CD4-positive, alpha-beta T cell (primary cell): ENCODE measurements at places on chromosomes 13 and 19.

GRCh38 chr13:60494296-60494695 lies 97.3 kb downstream of the TDRD3 start:
- H3K4me3 ChIP-seq, result no peak overlapping the region
- H3K4me1 ChIP-seq, result no peaks in the 10 kb centered on the region
- H3K27me3 ChIP-seq, result no peaks in the 10 kb centered on the region
- DNase-seq, result no peak
- peaks cover 19% of the 10 kb centered on the region for H3K36me3 ChIP-seq
- H3K27ac ChIP-seq, result no peak overlapping the region

- no peak overlapping the region for H3K27ac ChIP-seq
- H3K4me3 ChIP-seq, result no peak overlapping the region
- no peaks in the 10 kb centered on the region for H3K36me3 ChIP-seq
- no peak for DNase-seq
- peaks cover 3% of the 10 kb centered on the region for H3K4me1 ChIP-seq
These were observed 350.1 kb downstream of the LIG4 start for GRCh38 chr13:107865318-107865575.

- no peaks in the 10 kb centered on the region for H3K4me1 ChIP-seq
- H3K4me3 ChIP-seq, result no peak overlapping the region
- DNase-seq, result no peak
- H3K27ac ChIP-seq, result no peak overlapping the region
- H3K36me3 ChIP-seq, result peaks cover 9% of the 10 kb centered on the region
- no peaks in the 10 kb centered on the region for H3K27me3 ChIP-seq
These were observed 40.5 kb upstream of the EBPL start for GRCh38 chr13:49731766-49732165.

DNA sequence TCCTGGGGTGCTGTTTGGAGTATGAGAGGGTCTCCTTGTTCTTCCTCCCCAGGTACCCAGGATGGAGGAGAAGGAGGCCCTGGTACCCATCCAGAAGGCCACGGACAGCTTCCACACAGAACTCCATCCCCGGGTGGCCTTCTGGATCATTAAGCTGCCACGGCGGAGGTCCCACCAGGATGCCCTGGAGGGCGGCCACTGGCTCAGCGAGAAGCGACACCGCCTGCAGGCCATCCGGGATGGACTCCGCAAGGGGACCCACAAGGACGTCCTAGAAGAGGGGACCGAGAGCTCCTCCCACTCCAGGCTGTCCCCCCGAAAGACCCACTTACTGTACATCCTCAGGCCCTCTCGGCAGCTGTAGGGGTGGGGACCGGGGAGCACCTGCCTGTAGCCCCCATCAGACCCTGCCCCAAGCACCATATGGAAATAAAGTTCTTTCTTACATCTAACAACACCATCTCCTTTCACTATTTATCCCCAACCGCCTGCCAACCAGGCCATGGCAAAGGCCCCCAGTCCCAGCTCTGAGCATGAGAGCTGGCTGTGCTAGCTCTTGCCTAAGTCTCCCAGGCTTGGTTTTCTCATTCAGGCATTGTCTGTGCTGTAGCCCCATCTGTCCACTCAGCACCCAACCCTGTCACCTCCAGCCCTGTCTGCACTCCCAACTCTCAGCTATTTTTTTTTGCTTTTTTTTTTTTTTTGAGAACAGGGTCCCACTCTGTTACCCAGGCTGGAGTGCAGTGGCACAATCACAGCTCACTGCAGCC lies 11.2 kb downstream of the DKKL1 start:
- H3K4me3 ChIP-seq, result no peak overlapping the region
- no peak for DNase-seq
- no peaks in the 10 kb centered on the region for H3K36me3 ChIP-seq
- H3K27me3 ChIP-seq, result no peaks in the 10 kb centered on the region
- H3K4me1 ChIP-seq, result no peaks in the 10 kb centered on the region

DNA sequence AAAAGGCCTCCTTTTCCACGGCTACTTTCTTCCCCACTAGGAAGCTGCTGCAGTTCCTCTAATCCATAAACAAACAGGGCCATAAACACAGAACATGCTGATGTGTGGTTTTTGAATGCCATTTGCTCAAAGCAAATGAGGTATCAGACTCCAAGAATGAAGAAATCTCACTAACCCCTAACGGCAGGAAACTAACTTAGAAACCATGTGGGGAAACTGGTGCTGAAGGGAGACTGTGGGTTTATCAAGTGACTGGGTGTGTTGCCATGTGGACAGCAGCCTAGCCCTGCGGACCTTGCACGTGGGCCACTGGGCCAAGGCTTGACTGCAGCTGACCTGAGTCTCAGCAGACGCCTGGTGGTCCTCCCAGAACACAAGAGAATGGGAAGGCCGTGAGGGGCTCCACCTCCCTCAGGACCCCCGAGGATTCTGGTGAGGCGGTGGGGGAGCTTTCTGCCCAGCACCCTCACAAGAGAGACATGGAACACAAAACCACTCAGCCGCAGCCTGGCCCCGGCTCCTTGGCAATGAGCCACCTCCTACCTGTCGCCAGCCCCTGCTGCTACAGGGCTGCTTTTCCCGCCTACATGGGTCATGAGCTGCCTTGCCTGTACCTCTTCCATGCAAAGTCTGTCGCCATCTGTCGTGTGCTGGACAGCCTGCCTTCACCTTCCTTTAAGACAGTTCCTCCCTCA lies 10.6 kb downstream of the SLC15A1 start:
- H3K36me3 ChIP-seq, result no peaks in the 10 kb centered on the region
- H3K4me3 ChIP-seq, result no peak overlapping the region

GRCh38 chr13:54980651-54981050 lies 1952.0 kb downstream of the OLFM4 start:
- no peaks in the 10 kb centered on the region for H3K27me3 ChIP-seq
- H3K4me1 ChIP-seq, result no peaks in the 10 kb centered on the region
- H3K4me3 ChIP-seq, result no peak overlapping the region
- no peak overlapping the region for H3K27ac ChIP-seq
- no peak for DNase-seq

GRCh38 chr13:40389081-40389641 lies 277.3 kb downstream of the FOXO1 start:
- no peaks in the 10 kb centered on the region for H3K27me3 ChIP-seq
- H3K27ac ChIP-seq, result peak overlapping the region; percentile 96
- no peaks in the 10 kb centered on the region for H3K36me3 ChIP-seq
- peak overlapping the region; percentile 57 for H3K4me3 ChIP-seq
- peaks cover 31% of the 10 kb centered on the region for H3K4me1 ChIP-seq

DNA sequence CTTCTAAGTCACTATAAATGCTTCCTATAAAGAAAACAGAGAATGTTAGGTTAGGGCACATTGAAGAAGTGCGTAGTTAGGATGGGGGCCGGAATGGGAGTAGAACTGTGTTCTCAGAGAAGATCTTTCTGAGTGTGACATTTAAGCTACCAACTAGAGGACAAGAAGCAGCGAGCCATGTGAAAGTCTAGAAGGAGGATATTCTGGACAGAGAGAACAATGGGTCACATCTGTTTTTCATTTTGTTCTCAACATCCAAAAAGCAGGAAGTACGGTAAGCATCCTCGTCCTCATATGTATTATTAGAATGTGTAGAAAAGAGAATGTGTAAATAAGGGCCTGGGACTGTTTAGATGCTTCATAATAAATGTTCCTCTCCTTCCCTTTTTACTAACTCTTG lies 44.5 kb upstream of the PARP4 start:
- peaks cover 6% of the 10 kb centered on the region for H3K27me3 ChIP-seq
- no peaks in the 10 kb centered on the region for H3K36me3 ChIP-seq
- no peaks in the 10 kb centered on the region for H3K4me1 ChIP-seq
- no peak for DNase-seq

DNA sequence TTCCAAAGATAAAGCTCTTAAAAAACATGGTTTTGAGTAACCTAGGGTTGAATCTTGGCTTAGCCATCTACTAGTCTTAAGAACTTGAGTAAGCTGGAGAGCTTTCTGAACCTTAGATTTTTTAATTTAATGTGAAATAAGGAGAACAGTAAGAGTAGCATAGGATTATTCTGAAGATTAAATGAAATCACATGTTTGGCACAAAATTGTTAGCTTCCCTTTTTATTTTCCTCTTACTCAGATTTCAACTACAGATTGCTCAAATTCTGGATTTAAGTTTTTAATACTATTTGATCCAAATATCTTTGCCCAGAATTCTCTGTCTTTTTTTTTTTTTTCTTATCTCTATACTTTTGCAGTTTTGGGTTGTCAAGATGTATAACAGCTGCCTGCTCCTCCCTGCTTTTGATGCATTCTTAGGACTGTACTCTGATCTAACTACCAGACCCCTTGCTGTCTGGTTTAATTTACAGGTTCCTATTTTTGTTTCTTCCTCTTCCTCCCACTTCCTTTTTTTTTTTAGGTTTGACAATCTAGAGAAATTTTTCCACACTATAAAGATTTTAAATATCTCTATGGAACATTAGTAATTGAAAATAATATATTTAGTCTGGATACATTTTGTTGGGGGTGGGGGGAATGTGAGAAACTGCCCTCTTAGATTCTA lies 12.3 kb downstream of the POMP start:
- peaks cover 92% of the 10 kb centered on the region for H3K36me3 ChIP-seq
- no peak overlapping the region for H3K27ac ChIP-seq
- DNase-seq, result no peak
- H3K4me1 ChIP-seq, result no peaks in the 10 kb centered on the region
- H3K27me3 ChIP-seq, result no peaks in the 10 kb centered on the region

GRCh38 chr19:18453269-18454024 lies 15.5 kb upstream of the ISYNA1 start:
- H3K4me1 ChIP-seq, result peaks cover 11% of the 10 kb centered on the region
- H3K27ac ChIP-seq, result no peak overlapping the region
- DNase-seq, result no peak
- peaks cover 63% of the 10 kb centered on the region for H3K36me3 ChIP-seq
- H3K27me3 ChIP-seq, result no peaks in the 10 kb centered on the region

GRCh38 chr19:29372921-29373797 lies 152.6 kb upstream of the VSTM2B start:
- H3K27me3 ChIP-seq, result peaks cover 4% of the 10 kb centered on the region
- H3K36me3 ChIP-seq, result no peaks in the 10 kb centered on the region
- DNase-seq, result no peak

- no peaks in the 10 kb centered on the region for H3K4me1 ChIP-seq
- no peaks in the 10 kb centered on the region for H3K27me3 ChIP-seq
- DNase-seq, result no peak
These were observed 153.5 kb downstream of the STK24 start for GRCh38 chr13:98423417-98423816.
